ENCODE measurements at places on chromosomes 6 and 20. TPM values are rescaled to one million over a fixed set of nuclear protein-coding genes. Genes with fewer than 3 reads are reported as not detected.

The HAO1 gene
- not detected for total RNA-seq

DNA sequence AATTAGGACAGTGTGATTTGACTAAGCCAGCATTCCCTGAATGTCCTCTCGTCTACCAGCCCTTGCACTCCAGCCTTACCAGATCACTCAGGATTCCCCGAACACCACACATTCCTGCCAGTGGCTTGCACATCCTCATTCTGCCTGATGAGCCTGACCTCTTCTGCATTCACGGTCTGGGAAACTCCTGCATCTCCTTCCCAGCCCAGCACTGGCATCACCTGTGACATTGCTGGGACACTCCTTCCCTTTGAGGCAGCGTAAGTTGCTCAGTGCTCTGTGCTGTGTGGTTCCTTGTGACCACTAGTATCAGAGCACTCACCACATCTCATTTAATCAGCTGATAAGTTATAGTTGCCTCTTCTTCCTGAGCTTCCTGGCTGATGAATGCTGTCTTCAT lies 17.3 kb downstream of the NCOA7 start:
- no peak for DNase-seq

The ULBP2 gene
- total RNA-seq, result 12.2 TPM

DNA sequence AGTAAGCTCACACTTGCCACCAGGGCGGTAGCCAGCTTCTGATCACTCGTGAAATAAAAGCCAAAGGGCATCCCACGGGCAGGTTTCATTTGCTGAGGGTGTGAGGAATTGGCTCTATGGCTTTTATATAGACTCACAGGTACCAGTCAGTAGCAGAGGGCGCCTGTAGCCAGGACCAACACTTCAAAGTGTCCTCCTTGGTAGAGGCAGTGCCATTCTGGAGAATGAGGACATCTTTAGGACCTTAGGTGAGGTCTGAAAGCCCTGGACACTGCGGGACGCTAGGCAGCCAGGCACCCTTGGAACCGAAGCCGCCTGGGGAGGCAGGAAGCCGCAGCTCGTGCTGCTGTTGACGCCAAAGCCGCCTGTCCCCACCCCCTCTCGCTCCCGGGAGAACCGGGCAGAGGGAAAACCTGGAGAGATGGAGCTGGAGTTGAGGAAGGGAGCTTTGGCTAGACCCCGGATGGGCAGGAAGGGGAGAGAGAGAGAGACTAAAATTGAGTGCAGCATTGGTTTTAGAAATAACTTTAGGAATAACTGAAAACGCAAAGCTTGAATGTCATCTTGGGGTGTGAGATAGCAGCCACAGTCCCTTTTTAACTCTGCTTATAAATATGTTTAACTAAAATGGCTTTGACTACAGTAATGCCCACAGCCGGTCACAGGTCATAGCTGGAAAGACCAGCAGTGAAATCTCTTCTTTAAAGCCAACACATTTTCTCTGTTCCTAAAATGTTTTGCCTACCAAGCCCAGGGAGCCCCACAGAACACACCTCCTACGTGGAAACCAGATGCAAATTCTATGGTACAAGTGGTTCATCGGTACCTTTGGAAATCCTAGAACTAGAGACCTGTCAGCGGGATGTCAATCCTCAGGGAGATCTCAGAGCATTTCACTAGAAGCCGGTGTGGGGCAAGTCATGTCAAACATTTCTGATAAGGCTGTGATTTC lies 128.5 kb upstream of the CDYL start:
- DNase-seq, result peak; percentile 79

- DNase-seq, result no peak
Measured at GRCh38 chr6:95614094-95614493, 36.8 kb downstream of the MANEA start.

GRCh38 chr20:61683721-61684120 lies 382.0 kb downstream of the TAF4 start:
- DNase-seq, result no peak

The COL21A1 gene
- 0.10 TPM for total RNA-seq

DNA sequence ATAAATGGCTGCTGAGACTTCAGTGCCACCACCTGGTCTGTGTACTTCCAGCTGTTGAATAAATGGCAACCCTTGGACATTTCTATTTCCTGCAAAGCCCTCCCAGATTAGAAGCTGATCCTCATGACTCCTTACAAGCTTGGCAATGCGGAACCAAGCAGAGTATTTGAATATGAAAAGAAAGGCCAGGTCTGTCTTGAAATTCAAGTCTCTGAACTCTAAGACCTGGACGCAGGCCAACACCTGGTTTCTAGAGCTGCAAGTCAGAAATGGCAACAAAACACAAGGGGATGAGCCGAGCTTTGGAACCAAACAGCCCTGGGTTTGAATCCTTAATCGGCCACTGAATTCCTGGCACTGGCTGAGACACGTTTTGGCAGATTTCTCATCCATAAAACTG lies 353.4 kb downstream of the PTPRT start:
- DNase-seq, result no peak

DNA sequence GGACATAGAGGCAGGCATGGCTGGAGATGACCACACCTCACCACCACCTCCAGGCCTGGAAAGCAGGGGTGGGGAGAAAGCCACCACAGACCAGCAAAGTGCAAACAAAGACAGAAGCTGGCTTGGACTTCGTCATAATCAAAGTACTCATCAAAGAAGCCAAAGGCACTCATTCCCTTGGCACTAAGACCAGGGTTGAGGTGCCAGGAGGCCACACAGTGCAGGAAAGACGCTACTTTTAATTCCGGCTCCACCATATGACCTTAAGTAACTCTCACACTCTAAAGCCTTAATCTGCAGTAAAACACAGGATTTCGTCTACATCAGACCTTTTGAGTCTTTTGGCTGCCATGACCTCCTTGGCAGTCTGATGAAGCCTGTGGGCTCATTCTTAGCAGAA lies 123.1 kb downstream of the HIVEP2 start:
- DNase-seq, result no peak

- DNase-seq, result no peak
Measured at GRCh38 chr20:40952136-40952535, 76.5 kb upstream of the TOP1 start.

GRCh38 chr6:166484863-166485262 lies 101.6 kb downstream of the RAMACL start:
- no peak for DNase-seq

DNA sequence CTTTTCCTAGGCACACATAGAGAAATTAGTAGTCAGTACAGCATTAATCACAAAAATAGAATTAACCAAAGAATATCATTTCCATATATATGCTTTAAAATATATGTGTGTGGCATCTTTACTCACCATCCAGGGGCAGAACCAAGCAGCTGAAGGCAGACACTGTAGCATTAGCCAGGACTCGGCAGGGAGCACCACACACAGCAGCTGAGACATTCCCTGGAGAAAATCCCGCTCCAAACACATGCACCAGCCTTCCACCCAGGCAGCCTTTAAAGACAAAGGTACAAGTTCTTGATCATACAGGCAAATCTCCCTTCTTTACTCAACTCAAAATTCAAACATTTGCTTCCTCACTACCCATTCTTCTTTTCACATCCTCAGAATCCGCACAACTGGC lies 64.7 kb downstream of the PKHD1 start:
- no peak for DNase-seq

DNA sequence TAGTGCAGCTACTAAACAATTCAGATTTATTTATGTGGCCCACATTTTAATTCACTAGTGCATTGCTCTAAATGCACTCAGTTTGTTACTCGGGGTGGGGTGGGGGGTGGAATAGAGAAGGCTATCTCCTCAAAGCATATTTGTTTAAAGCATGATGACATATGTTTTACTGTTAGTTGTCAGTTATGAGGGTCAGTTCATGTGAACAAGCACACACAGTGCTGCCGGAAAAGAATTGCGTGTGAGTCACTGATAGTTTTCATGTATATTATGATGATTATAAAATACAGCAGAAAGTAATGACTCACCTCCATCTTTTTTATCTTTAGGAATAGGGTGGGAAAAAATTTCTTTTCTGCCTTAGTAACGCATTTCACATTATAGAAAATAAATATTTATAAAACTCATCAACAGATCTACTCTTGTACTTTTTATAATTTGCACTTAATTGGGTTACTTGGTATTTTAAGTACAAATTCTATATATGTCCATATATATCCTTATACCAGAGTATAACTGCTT lies 42.2 kb upstream of the STXBP5 start:
- peak; percentile 65 for DNase-seq

DNA sequence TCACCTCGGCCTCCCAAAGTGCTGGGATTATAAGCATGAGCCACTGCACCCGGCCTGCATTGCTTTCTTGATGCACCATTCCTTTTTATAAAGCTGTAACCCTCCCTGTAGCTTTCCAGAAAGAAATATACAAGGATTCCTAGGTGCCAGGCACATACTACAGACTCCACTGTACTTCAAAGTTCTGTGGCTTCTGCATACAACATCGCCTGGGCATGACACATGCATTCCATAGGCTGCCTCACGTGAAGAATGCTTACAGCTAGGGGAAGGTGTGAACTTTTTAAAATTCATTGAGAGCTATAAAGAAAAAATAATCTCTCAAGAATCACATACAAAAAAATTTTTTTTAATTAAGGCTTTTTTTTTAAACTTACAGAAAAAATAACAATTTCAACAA lies 50.2 kb downstream of the TRAM2 start:
- DNase-seq, result peak; percentile 59

DNA sequence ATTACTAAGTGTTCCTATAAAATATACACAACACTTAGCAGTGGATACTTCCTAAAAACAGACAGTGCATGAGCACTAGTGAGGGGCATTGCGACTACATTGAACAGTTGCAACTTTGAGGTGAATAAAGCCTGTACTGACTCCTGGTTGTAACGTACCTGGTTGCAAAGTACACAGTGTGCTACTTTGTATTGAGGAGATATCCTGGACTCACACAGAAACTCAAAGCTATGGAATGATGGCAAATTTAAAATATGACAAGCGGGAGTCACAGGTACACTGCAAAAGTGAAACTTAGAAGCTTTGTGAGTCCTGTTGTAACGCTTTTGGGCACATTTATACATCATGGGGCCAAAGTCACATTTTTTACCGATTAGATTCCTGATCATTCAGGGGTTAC lies 55.6 kb upstream of the HLA-A start:
- no peak for DNase-seq

DNA sequence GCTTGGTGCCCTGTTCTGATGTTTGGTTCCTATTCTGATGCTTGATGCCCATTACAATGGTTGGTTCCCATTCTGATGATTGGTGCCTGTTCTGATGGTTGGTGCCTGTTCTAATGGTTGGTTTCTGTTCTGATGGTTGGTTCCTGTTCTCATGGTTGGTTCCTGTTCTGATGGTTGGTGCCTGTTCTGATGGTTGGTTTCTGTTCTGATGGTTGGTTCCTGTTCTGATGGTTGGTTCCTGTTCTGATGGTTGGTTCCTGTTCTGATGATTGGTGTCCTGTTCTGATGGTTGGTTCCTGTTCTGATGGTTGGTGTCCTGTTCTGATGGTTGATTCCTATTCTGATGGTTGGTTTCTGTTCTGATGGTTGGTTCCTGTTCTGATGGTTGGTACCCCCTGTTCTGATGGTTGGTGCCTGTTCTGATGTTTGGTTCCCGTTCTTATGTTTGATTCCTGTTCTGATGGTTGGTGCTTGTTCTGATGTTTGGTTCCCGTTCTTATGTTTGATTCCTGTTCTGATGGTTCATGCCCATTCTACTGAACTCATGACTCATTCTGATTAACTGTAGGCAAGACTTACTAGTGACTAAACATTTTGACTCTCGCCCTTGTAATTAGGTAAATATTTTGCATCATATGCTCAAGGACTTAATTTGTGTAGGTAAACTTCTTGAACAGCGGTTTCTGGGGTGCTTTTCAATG lies 146.2 kb downstream of the DLL1 start:
- DNase-seq, result no peak

- no peak for DNase-seq
Measured at GRCh38 chr6:126795161-126795560, 323.3 kb upstream of the RSPO3 start.

- no peak for DNase-seq
Measured at GRCh38 chr6:41779336-41779735, 364 bp downstream of the FRS3 start.

The CRISP2 gene
- total RNA-seq, result not detected

The HUS1B gene
- total RNA-seq, result 1.5 TPM

DNA sequence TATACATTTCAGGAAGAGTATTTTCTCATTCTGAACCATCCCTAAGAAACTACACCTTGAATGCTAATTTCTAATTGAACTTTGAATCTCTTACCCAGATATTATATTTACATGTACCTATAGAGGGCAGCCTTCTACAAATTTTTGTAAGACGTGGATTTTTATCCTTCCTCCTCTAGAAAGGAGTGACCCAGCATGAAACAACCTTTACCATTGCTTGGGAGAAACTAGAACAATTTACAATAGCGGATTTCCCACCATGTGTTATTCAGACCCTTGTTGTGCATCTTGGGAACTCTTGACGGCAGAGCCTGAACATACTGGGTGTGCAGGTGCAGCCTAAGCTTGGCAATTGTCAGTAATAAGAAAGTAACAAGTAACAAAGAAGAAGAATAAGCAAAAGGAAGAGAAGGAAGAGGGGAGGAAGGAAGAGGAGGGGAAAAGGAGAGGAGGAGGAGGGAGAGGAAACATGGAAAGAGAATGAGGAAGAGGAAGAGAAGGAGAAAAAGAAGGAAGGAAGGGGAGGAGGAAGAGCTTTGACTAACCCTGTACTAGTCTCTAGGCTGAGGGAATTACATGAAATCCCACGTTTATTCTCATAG lies 10.8 kb upstream of the TAAR1 start:
- DNase-seq, result peak; percentile 40

The KCNK15 gene
- total RNA-seq, result not detected

GRCh38 chr20:14691994-14692393 lies 354.6 kb upstream of the FLRT3 start:
- no peak for DNase-seq

The PPARD gene
- total RNA-seq, result 13.4 TPM

- no peak for DNase-seq
Measured at GRCh38 chr6:38021029-38021428, 201.5 kb downstream of the ZFAND3 start.

- peak; percentile 59 for DNase-seq
Measured at GRCh38 chr6:4253604-4254231, 118.3 kb upstream of the ECI2 start.

- DNase-seq, result peak; percentile 39
Measured at GRCh38 chr6:154277629-154278017, 79.0 kb downstream of the IPCEF1 start.

The TMEM170B gene
- total RNA-seq, result 1.2 TPM

The LST1 gene
- total RNA-seq, result not detected

GRCh38 chr6:3159805-3160781 lies 2.7 kb upstream of the TUBB2A start:
- DNase-seq, result peak; percentile 34

The MCCD1 gene
- not detected for total RNA-seq

GRCh38 chr6:75204959-75205775 lies 686 bp downstream of the COL12A1 start:
- DNase-seq, result peak; percentile 66

The OOEP gene
- not detected for total RNA-seq

All from HT1080 (cell line).